Activated effector memory CD4-positive, alpha-beta T cell treated with anti-CD3 and anti-CD28 coated beads, Interleukin-2, amount 50 U/mL, for 16 hours (primary cell): ENCODE measurements at places on chromosomes 6 and 20.
A peak's percentile ranks its signal among the peaks of the same experiment; 100 is the strongest.

DNA sequence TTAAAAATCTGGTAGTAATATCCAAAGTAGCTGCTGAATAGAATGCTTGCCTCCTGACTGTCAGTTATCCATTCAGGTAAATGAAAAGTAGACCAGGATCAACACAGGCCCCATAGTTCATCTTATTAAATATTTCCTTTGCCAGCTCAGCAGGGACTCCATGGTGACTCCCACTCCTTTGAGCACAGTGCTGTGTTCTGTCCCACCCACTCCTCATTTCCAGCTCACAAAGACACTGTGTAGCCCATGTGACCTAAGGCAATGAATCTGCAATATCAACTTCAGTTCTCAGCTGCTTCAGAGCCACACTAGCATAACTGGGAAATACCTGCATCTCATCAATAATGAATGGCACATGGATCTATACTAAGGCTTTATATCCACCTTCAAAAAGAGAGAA lies 189.5 kb upstream of the MANEA start:
- no peak for DNase-seq

- no peak for DNase-seq
Measured at GRCh38 chr20:35630636-35631035, 15.0 kb downstream of the SPAG4 start.

GRCh38 chr20:57514273-57514751 lies 10.6 kb downstream of the CTCFL start:
- no peak for DNase-seq

GRCh38 chr6:108760126-108761050 lies 87.8 kb upstream of the ARMC2 start:
- no peak for DNase-seq

DNA sequence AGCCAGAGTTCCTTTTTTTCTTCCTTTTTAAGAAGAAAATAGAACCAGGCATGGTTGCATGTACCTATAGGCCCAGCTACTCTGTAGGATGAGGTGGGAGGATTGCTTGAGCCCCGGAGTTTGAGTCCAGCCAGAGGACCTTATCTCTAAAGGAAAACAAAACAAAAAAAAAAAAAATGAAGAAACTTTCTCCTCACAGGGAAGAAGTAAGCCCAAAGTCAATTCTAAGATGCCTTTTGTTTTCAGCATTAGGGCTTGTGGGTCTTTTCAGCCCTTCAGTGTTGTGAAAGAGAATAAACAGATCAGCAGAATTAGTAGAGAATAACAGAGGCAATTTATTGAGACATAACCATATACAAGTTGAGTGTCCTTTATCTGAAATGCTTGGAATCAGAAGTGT lies 26.8 kb downstream of the ZNF451 start:
- DNase-seq: no peak

DNA sequence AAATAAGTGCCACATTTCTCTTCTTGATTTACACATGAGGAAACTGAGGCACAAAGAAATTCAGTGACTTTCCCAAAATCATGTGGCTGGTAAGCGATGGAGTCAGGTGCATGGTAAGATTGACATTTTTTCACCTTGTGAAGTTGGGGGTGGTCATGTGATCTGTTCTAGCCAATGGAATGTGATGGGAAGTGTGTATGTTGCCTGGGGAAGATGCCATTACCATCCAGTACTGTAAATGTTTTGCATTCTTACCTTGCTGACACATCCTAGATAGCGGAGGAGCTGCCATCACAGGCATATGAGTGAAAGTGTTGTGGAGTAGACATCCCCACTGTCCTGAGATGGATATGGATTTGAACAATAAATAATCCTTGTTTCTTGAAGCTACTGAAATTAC lies 499.6 kb upstream of the SULF2 start:
- no peak for DNase-seq

DNA sequence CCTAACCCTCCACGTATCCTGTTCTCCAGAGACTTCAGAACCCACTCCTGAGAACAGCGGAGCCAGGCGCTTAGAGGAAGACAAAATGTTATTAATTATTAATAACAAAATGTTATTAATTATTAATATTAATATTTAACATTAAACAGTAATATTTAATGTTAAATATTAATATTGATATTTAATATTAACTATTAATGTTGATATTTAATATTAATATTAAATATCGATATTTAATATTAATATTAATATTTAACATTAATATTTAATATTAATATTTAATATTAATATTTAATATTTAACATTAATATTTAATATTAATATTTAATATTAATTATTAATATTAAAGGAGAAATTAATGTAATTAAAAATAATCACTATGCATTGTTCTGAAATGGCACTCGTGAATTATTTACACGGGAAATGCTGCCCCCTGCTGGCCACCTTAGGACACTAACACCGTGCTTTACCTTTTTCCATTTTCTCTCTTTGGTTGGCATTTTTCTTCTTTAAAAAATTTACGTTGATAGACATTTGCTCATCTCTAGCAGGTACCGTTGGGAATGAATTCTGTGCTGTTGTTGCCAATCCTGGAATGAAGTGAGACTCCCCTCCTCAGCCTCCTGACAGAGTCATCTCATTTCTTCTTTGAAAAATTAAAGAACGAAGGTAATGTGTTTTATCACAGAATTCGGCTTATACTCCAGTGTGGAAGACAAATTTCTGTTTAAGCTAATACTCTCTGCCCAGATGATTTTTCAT lies 7.5 kb upstream of the GGTLC1 start:
- DNase-seq: peak; percentile 86

DNA sequence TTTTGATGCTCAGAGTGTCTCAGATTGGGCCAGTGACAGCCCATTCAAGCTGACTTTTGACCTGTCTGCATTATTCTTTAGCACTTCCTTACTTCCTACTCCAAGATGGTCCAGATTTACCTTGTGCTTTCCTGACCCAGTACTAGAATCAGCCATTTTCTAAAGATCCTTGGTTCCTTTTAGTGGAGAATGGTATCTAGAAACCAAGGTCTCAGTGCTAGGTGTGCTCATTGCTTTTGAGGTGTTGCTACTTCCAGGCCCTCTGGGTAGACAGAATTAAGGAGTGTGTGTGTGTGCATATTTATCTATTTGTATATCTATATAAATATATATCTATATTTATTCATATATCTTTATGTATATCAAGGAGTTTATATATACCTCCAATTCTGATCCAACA lies 67.3 kb upstream of the UTRN start:
- no peak for DNase-seq

DNA sequence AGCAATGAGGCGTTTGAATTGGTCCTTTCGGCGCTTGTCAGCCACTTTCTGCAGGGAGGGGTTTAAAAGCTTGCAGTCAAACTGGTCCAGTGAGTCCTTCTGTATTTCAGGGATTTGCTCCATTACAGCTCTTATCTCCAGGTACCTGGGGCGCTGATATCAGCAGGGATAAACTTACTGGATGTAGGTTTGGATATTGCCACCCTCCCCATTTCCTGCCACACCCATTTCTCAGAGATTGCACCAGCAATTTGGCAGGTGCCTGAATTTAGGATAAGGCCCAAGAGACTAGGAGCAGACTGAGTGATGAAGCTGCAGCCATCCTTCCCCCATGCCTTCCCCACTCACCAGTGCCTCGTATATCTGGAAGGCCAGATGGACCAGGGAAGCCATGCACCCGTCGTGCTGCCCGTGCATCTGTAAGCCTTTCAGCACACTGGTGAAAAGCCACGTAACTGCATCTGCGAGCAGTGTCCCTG lies 7.6 kb downstream of the POLR1C start:
- DNase-seq: peak; percentile 55

DNA sequence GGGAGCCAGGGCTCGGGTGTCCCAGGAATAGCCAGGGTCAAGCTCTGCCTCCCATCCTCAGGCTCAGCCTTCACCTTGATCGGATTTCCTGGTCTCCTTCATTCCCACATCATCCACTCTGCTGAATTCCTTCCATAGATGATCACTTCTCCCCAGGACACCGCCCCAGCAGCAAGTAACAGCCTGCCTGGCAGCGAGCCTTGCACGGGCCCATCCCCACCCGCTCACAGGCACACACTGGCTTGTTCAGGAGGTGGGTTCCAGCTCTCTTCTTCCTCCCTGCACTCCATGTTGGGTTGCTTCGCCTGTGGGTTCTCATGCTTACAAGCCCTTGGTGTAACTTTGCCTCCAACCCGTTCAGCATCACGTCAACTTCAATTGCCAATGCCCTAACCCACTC lies 113.0 kb upstream of the IYD start:
- no peak for DNase-seq

GRCh38 chr6:106488494-106489370 lies 128.2 kb downstream of the CRYBG1 start:
- no peak for DNase-seq

DNA sequence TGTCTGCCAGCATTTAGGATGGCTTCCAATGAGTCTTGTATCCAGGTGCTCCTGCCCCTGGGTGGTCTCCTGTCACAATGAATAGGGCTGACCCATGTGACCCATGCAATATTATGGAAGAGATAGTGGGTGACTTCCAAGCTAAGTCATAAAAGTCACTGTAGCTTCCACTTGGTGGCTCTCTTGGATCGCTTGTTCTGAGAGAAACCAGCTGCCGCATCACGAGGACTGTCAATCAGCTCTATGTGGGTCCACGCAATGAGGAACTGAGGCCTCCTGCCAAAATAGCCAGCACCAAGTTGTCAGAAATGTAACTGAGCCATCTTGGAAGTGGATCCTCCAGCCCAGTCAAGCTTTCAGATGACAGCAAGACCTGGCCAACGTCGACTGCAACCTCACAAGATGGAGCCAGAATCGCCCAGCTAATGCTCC lies 14.9 kb upstream of the MATN4 start:
- DNase-seq: no peak

DNA sequence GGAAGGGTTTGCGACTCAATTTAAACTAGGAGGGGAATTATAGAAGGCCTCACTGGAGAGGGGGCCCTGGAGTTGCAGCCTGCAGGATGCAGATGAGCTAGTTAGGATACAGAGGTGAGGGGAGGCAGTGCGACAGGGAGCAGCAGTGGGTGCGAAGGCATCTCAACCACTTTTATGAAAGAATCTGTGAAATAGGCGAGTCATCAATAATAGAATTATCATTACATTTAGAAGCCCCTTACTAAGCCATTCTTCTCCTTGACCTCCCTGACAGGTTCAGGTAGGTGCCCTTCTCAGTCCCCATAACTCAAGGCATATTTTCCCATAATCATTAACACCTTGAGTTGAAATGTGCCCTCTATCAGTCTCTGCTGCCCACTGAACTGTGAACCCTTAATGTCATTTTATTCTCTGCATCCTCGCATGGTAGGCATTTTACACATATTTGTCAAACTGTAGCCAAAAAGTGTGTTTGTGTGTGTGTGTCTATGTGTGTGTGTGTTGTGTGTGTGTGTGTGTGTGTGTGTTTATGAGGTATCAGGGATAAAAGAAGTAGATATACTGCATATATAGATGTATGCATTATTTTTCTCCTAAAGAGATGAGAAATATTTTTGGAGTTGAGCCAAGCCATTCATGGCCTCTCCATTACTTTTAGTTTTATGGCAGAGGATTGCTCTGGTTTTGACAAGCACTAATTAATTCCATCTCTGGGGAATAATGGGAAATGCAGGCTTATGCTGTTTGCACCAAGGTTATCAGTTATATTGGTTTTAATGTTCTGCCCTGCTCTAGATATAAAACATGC lies 898.8 kb downstream of the KIF16B start:
- no peak for DNase-seq
